ENCODE measurements at places on chromosomes 7 and 10.
A peak's percentile ranks its signal among the peaks of the same experiment; 100 is the strongest.

GRCh38 chr10:21724020-21724589 lies 190.1 kb downstream of the MLLT10 start:
- no peak for DNase-seq

- no peak for DNase-seq
Observed at GRCh38 chr10:63901228-63901627, 380.0 kb downstream of the REEP3 start.

- DNase-seq = peak; percentile 15
Observed at GRCh38 chr10:43304687-43305333, 37.9 kb upstream of the RASGEF1A start.

- no peak for DNase-seq
Observed at GRCh38 chr10:6008497-6009142, 31.3 kb upstream of the IL15RA start.

DNA sequence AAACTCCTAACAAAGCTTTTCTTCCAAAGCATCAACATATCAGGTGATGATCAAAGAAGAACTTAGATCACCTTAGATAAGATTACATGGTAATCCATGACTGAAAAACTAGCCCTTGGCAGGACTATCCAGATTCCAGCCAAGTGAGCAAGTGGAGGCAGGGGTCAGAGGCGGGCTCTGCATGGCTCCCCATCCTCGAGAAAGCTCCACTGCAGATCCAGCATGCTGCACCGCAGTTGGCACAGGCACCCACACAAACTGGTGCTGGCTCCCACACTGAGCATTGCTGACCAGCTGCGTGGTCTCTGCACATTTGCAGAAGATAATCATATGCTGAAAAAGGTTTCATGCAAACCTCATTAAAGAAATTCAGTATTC lies 10.1 kb downstream of the PSAP start:
- DNase-seq = peak; percentile 27

DNA sequence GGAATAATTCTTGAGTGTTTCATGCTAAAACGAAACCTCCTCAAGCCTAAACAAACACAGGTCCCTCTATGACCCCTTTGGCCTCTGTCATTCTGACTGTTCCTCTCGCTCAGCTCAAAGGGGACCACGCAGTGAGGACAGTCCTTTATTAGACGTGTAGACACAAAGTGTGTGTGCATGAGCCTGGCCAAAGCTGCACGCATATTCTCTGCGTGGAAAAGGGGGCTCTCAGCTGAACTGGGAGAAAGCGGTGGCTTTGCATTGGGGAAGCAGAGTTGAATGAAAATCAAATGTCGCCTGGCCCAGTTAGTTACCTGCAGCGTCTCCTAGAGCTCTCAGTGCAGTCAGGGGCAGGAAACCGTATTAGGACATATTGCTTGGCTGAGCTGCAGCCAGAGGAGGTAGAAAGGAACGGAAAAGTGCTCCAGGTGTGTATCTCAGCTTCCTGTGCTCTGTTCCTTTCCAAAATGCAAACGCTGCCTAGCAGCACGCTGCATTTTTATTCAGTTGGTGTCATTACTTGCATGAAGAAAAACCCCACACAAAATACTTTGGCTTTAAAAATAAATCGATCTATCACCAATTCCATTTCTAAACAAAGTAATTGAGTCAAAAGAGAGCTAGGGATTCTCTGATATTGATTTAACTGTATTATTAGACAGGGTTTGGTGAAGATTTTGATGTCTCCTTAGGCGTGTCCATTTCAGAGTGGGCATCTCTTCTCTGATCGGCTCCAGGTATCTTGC lies 4.9 kb downstream of the GATA3 start:
- no peak for DNase-seq

- no peak for DNase-seq
Observed at GRCh38 chr7:25659841-25660240, 431.6 kb upstream of the NPVF start.

DNA sequence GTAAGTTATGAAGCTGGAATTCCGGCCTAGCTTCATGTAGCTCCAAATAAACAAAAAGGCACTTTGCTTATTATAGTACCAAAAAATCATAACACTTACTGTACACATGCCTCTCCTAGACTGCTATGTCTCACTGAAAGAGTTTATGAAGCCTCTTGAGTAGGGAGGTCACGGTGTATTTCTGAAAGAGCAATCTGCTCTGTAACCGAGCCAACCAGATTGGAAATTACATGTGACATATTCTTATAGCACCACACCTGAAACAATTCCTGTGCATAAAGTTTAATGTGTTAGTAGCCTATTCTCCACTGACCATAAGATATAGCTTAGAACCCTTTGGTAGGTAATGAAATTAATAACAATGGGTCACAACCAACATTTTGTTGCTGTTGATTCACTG lies 1.3 kb upstream of the FAM3C start:
- no peak for DNase-seq

DNA sequence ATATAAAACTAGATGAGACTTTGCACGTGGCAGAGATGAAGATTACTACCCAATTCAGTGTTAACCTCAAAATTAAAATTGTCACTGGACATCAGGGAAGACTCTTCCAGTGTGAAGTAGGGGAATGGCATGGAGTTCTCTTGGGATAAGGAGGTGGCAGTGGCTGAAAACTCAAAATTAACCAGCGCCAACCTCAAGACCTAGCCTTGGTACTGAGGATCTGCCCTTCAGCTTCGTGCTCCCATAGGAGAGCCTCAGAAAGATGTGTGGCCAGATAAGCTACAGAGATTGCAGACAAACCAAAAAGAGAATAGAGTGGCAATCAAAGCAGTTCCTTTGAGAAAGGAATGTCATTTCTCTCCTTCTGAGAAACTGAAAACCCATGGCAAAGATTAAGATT lies 47.3 kb upstream of the CAPZA2 start:
- DNase-seq = no peak

- DNase-seq = no peak
Observed at GRCh38 chr10:59006511-59007306, 169.7 kb upstream of the PHYHIPL start.

GRCh38 chr7:105665684-105666083 lies 84.4 kb upstream of the EFCAB10 start:
- DNase-seq = no peak

GRCh38 chr7:75931680-75932079 lies 16.7 kb downstream of the POR start:
- no peak for DNase-seq

GRCh38 chr7:28002638-28003037 lies 178.0 kb downstream of the JAZF1 start:
- no peak for DNase-seq

DNA sequence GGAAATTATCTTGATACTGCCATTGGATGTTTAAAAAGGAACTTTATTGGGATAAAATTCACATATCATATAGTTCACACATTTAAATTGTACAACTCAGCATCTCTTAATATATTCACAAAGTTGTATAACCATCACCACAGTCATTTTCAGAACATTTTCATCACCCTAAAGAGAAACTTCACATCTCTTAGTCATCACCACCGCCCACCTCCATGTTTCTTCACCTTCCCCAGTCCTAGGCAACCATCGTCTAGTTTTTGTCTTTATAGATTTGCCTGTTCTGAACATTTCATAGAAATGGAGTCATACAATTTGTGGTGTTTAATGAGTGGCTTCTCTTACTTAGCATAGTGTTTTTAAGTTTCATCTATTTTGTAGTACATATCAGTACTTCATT lies 96.6 kb downstream of the ANKRD30A start:
- DNase-seq = no peak

DNA sequence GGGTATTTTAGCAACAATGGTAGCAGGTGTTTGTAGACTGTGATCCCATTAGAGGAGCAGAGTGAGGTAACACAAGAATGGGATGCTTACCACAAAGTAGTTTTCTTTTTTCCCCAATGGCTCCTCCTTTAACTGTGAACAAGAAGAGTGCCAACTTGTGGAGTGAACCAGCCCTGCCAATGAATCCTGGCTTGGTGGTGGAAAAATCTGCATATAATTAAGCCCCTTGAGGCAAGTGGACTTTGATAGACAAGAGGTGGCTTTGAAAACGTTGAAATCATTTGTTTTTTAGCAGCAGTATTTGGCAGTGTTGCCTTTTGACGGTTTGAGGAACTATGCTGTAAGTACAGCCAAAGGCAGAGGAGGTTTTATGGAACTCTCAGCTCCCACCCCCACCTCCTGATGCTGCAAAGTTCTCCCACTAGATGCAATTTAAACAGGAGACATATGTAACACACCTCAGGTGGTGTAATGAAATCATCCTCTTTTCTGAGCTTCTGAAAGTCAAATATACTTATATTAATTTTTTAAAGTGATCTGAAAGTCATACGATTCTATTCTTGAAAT lies 295.6 kb downstream of the DPP6 start:
- DNase-seq = no peak

DNA sequence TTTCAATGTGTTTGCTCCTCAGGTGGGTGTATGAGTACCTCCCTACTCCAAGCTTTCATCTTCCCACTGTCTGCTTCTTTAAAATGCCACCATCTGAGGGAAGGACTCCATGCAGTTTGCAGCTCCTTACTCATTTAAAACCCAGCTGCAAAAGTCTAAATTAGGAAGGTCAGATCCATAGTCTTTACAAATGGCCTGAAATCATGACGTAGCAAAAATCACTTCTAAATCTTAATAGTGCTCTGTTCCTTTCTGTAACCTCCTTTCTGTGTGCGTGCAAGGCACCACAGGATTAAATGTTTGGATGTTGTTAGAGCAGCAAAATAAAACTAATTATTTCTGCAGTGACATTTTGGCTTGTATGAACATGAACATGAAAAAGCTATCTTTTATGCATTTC lies 366.9 kb upstream of the IGFBP3 start:
- DNase-seq = no peak

- no peak for DNase-seq
Observed at GRCh38 chr10:101535949-101536348, 52.1 kb downstream of the POLL start.

DNA sequence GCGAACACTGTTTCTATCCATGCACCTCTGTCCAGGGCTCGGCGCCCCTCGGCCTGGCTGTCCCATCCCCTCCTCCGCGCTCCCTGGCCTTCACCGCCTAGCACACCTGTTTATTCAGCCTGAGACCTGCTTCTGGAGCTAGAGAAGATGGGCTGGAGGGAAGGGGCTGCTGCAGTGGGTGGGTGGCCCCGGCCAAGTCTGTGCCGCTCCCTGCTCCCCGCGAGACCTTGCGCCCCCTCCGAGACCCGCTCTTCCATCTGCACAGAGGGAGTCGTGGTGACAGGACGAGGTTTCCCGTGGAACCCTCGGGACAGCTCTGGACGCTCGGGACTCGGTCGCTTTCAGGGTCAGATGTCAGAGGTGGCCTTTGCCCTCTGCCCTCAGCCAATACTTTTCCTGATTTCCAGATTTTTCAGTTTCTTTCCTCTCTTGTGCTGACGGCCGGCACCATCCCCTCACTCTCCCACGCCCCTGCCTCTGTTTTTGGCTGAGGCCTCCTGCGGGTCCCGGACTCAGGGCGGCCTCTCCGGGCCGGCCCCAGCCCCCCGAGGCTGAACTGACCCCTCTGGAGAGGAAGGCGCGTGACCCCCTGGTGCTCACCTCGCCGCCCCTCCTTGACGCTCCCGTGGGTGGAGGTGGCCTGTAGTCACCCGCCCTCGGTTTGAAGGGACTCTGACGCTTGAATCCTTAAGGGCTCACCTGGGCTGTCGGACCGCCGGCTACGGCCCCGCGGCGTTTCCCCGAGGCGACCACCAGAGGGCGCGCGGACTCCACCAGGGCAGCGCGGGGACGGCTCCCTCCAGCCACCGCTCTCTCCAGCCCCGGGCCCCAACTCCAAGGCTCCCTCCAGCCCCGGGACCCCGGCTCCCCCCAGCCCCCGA lies 15.6 kb downstream of the SHH start:
- DNase-seq = peak; percentile 16

Measured in caudate nucleus (tissue), 63 donors.